Activated CD4-positive, alpha-beta memory T cell treated with anti-CD3 and anti-CD28 coated beads, Interleukin-2, amount 10 ng/mL, durations not matched to agents 7 days and 5 days (primary cell): ENCODE measurements at places on chromosomes 3 and 15.

GRCh38 chr3:114846779-114847178 is 300.3 kb downstream of the ZBTB20 start:
- DNase-seq, result no peak

DNA sequence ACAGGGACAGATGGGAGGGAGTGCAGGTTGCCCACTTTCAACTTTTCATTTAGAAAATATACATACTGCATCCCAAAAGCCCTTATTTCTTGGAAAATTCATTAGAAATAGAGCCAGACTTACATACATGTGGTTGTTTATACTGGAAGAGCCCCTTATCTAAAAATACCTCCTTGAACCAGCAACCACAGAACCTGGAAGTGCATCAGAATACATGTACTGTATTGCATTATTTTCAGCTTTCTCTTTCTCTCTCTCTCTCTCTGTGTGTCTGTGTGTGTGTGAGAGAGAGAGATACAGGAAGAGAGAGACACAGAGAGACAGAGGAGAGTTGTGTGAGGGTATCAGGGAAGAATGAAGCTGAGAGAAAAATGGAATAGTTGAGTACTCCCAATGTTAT is 29.5 kb upstream of the LSAMP start:
- no peak for DNase-seq

- no peak for DNase-seq
Observed at GRCh38 chr3:14877469-14877868, 58.7 kb downstream of the FGD5 start.

DNA sequence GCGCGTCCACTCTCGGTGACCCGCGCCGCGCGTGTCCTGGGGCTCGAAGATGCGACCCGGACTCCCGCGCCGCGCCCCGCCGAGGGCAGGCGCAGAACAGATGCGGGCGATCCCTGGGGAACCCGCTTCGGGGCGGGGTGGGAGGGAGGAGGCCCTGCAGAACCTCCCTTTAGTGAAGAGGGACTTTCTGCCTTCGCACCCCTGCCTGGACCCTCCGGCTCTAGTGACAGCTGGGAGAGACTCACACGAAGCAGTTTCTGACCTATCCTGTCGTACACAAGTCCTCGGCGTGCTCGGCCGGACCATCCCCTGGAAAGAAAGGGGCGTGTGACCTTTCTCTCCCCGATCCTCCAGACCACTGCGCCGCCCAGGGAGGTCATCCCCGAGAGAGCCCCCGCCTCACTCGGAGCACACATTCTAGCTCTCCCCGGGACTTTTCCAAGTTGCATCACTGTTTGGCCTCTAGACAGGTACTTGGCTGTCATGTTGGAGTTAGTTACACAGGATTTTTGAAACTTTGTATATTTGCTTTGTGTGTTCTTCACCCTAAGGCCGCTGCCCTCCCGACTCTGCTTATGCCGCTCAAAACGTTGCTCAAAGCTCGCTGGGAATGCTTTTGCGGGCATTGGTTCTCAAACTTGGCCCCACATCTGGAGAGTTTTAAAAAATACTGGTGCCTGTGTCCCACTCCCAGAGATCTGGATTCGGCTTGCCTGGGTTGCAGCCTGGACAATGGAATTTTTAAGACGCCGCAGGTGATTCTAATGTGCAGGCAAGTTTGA is 582 bp downstream of the CGNL1 start:
- DNase-seq, result no peak

DNA sequence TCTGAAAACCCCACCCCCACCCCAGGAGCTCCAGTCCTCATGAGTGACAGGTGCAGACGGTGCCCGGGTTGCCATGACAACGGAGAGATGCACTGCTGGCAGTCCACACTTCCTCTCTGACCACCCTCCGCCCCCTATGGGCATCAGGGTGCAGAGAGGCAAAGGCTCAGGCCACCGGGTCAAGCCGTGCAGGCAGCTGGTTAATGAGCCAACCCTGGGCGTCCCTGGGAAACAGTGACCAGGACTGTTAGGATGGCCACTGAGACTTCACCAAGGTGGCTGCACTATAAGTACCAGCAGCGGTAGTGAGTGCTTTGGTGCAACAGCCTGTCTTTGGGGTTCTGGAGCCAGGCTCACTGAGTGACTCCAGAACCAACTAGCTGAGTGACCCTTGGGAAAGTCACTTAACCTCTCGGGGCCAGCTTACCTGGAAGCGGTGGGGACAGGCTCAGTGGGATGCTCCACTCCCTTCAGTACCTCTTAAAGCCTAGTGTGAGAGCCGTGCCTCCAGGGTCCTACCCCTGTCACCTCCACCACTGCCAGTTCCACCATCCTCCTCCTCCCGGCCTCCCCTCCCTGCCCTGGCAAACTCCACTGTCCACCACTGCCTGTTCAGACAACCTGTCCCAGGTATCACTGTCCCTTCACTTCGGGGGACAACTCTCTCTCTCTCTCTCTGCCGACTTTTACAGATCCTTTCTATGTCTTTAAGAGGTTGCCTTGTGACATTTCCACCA is 121.0 kb upstream of the PRR20G start:
- DNase-seq, result no peak

DNA sequence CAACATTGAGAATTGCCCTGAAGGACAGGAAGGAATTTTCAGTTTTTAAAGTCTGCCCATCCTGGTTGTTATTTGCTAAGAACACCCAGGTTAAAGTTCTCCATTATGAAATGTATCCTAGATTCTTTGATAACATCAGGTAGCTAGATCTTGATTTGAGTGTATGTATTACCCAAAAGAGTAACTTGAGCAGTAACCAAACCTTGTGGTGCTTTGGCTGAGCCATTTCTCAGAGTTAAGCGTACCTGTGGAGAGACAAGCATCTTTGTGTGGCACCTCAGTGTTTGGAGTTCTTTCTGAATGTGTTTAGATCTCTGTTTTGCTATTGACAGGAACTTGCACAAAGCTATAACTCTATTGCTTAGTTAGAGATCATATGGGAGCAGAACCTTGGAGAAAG is 20.4 kb downstream of the CEP97 start:
- DNase-seq, result no peak

DNA sequence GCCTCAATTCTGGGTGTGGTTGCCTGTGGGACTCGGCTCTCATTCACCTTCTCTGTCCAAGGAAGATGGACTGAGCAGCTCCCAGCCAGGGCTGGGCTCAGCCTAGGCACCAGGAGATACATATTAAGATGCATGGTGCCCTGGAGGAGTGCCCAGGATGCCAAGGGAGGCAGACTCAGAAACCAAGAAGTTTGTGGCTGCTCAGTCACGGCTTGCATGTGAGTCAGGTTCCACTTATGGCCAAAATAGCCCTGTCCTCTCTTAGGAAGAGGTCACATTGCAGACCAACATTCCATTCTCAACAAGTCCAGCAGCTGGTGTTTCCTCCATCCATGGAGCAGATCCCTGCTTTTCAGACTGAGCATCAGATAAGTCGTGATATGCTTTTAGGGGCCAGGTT is 21.8 kb downstream of the CDCP1 start:
- DNase-seq, result no peak

DNA sequence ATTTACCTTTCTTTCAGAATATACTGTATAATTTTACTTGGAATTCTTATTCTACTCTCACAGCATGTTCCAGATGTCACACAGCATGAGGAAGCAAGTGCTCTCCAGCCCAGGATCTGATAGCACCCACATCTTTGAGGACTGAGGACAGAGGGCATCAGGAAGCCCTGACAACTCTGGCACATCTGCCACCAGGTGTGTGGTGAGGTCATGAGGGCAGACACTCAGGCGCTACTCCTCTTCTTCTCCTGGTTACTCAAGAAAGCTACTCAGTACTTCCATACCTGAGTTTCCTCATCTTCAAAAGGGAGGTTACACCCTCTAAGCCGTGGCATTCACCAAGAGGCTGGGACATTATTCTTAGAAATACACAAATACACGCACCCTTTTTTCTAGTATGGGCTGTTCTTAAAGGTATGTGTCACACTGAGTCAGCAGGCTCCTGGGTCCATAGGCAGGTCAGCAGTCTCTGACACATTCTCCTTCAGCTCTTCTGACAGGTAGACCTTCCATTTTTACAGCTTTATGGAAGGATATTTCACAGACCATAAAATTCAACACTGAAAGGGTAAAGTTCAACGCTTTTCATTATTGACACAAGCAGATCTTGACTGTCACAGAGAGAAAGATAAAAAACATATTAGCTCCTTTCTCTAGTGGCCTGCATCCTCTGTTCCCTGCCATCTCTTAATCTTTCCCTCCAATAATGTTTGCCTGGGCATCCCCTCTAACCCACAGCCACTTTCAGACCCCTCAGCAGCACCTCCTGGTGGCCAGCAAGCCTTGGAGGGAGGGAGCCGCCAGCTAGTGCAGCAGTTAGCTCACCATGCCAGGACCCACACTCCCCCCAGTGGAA is 103.2 kb upstream of the TJP1 start:
- DNase-seq, result no peak

- DNase-seq, result no peak
Observed at GRCh38 chr3:194472290-194472920, 14.4 kb downstream of the ATP13A3 start.

- DNase-seq, result no peak
Observed at GRCh38 chr3:182487143-182487542, 306.2 kb upstream of the ATP11B start.
